ENCODE measurements at places on chromosomes 2 and 18.

DNA sequence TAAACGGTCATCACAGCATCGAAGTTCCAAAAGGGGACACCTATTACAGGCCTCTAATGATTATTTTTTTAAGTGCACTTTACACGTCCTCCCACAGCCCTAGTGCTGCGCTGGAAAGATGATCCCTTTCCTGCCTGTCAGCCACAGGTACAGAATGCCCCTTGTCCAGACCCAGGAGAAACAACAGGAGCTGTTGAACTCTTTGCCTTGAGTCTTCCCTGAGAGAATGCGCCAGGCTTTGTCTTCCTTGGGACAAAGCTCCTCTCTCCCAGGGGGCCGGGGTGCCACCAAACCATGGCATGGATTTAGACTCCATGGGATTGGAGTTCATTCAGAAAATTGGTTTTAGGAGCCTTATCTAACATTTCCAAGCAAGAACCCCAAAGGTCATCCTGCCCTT lies 319.0 kb upstream of the SOX11 start:
- DNase-seq = no peak

DNA sequence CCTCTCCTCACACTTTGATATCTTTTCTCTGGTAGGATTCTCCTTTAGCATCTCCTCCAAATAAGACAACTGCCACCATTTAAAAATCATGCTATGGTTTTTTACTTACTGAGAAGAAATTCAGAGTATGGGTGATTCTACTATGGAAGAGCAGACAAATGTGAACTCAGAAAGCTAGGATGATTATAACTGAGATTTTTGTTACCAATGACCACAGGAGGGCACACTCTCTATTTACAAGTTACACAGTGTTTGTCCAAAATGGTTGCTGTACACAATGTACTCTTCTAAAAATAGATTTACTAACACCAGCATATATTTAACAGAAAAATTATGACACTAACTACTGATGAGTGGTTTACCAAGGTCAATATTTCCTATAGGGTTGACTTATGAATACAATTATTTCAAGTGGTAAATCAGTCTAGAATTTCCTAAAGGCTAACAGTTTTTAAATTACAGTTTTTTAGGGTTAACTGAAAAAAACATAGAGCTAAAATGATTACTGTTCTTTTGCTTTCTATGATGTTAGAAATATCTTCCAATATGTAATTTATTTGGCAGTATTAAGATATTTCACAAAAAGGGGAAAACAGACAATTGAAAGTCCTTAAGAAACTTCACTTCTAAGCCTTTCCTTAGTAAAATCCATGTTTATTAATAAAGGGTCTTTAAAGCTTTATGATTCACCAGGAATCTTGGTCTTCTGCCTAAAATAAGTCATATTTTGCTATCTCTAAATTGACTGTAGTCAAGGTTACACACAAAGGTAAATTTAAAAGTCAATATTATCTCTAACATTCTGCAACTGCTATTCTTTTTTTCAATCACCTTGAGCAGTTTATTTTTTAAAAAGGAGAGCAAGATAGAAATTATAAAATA lies 57.2 kb downstream of the MAP4K3 start:
- DNase-seq = peak; percentile 79

DNA sequence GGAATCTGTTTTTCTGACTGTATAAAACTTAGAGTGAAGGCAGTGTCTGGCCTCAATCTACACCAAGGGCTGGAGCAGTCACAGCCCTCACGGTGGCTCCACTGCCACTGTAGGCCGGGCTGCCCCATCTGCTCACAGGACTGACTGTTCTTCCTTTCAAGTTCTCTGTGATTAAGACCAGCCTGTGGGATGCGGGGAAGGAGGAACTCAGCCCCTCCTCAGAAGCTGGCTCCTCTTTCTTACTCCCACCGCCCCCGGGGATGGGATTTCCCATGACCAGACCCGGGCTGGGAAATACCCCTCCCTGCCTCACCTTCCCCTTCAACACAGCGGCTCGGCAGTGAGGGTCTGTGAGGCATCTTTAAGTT lies 106.0 kb downstream of the COPS8 start:
- DNase-seq = no peak

DNA sequence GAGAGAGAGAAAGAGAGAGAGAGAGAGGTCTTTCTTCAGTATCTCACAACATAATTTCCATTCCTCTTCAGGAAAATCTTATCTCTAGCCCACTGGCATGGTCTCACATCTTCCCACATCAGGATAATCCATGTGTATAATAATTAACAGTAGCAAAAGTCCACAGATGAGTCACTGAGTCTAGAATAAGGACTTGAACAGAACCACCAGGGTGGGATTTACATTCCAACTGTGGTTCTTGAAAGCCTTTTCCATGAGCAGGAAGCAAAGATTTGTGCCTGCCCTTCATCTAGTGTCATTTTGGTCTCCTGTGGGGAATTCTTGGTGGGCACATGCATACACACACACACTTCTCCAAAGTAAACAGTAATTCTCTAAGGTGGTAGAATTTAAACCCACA lies 107.1 kb upstream of the TCF4 start:
- DNase-seq = peak; percentile 54

- no peak for DNase-seq
Observed at GRCh38 chr2:14355102-14355501, 277.4 kb upstream of the LRATD1 start.

DNA sequence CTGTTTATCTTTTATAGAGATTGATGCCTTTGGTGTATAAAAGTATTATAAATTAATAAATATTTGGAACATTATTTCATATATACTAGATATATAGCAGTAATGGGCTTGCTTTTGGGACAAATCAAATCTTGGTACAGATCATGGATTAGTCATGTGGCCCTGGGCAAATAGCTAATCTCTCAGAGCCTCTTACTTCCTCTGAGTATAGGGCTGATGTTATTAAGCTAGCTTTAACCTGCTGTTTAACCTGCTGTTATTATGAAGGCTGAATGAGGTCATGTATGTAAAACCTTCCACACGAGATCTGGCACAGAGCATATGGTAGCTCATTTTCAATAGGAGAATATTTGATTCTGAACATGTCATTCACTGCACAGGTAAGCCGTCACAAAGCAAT lies 5.7 kb downstream of the ITGB6 start:
- DNase-seq = no peak

GRCh38 chr2:237593036-237593435 lies 2.5 kb upstream of the RAB17 start:
- DNase-seq = no peak

DNA sequence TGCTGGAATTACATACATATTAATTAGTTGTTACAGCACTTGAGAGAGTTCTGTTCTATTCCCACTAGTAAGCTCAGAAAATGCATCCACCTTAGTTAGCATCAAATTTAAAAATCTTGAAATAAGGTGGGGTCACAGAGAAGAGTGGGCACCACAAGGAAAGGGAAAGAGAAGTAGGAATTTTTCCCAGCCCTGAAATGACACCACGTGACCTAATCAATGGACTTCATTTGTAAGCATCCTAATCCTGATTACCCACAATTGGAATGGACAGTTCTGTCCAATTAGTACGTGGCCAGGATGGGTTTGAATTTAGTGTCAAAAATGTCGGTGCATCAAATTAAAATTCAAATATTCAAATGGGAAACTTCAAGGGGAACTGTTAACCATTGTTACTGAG lies 186.8 kb downstream of the FIGN start:
- DNase-seq = no peak

GRCh38 chr18:11851806-11852337 lies 659 bp downstream of the CHMP1B start:
- peak; percentile 33 for DNase-seq

- DNase-seq = no peak
Observed at GRCh38 chr18:2091937-2092336, 479.4 kb downstream of the METTL4 start.

DNA sequence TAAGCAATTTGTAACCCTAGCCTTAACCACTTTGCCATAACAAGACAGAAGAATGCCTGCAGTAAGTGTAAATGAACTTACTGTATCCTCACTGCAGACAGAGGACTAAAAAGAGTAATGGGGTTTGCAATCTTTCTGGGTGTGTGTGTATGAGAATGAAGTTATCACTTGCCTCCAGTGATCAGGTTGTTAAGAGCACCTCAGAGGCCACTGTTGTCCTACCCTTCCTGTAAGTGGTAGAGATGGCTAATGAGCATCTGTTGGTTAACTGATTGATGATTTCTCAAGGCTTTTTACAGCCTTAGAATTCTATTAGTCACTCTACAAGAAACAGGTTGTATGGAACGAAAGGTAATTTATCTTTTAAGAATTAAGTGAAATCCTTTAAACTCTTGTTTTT lies 27.6 kb upstream of the GTF2A1L start:
- no peak for DNase-seq

DNA sequence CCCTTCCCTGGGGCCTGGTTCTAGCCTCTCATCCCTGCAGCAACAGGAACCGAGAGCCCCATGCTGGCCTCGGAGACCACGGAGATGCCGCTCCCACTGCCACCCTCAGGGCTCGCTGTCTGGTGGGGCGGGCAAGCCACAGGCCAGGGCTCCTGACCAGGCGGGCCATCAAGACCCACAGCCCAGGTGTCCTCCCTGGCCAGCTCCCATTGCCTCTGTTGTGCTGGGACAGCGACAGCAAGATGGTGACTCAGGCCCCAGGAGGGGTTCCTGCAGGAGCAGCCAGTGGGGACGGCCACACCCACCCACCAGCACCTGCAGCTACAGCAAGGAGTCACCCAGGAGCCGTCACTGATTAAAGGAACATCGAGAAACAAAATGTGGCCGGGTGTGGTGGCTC lies 7.4 kb downstream of the KLHL30 start:
- DNase-seq = no peak

DNA sequence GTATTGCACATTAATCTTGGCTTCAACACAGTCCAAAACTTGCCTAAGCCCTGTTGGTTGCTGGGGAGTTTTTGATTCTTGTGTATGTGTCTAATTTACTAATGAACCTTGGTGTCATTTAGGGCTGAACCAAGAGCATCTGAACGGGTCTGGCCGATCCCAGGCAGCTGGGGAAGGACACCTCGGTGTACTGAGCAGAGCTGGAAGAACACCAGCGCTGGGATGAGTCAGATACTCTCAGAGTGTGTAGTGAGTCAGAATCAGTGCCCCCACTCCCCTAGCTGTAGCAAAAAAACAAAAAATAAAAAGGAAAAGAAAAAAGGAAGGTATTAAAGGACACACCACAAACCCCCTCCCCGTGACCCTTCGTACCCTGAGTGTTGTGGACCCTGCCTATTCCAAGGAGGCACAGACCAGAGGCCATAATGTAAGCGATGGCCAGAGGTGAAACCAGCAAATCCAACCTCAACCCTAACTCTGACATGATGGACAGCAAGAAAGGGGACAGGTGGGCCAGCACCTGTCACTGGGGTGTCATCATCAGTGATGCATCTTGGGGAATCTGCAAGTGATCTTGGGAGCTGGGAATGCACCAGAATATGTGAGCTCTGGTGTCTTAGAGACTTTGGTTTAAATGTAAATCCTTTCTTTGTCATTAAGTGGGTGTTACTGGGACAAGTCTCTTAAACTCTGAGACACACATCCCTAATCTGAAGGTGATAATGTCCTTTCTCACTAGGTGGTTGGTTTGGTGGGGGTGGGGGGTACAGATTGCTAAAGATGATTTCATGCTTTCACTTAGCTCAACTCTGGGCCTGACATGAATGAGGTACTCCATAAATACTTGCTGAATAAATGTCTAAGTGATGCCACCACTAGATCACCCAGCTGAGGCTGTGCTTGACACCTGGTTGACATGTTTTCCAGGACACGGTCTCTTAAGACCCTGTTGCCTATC lies 34.2 kb upstream of the NCOA1 start:
- DNase-seq = peak; percentile 74

Data from amniotic epithelial cell (primary cell).